ENCODE measurements at places on chromosomes 16 and 17.

DNA sequence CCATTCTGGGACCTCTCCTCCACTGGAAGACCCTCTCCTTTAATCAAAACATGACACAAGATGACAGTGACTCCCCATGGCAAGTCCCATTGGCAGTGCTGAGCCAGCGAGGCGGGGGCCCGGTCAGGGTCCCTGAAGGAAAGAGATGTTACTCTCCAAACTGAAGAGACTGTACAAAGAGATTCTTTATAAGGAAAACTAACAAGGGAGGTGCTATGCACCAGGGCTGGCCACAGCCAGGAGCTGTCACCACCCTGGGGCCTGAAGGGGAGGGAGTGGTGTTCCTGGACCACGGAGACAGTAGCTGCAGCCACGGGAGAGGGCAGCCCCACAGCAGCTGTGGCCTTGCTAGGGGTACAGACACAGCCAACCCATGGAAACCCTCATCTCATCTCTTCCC, 123.1 kb downstream of the XYLT1 start:
- no peak for DNase-seq

GRCh38 chr17:29722411-29723198, 99.9 kb upstream of the CORO6 start:
- DNase-seq, result no peak

GRCh38 chr16:13148836-13149235, 247.4 kb downstream of the SHISA9 start:
- DNase-seq, result no peak

DNA sequence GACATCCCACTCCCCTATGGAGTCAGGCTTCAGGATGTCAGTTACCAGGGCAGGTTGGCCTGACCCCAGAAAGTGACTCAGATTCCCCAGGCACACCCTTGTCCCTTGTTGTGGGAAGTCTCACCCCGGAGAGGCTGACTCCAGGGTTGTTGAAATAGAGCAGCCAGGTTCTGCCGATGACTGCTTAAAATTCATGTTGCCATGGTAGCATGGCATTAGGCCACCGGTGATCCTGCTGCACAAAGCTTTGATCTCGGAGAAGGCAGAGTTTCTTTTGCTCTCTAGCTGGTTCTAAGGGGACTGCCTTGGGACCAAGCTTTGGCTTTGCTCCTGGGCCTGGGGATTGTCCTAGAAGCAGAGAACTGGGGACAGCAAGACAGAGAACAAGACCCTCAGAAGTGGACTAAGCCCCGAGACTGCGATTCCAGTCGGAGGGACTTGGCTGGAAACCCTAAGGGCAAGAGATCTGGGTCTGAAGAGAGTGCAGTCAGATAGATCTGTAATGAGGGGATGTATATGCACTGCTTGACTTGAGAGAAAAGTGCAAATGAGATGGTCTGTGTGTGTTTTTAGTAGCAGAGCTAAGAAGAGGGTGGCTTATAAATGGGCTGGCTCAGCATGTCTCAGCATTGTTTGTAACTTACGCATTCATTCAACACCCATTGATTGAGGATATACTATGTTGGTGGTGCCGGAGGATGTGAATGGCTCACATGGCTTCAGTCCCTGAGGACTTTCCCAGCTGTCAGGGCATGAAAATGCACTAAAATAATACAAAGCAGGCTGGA, 106.9 kb downstream of the RGS9 start:
- DNase-seq, result peak; percentile 79

DNA sequence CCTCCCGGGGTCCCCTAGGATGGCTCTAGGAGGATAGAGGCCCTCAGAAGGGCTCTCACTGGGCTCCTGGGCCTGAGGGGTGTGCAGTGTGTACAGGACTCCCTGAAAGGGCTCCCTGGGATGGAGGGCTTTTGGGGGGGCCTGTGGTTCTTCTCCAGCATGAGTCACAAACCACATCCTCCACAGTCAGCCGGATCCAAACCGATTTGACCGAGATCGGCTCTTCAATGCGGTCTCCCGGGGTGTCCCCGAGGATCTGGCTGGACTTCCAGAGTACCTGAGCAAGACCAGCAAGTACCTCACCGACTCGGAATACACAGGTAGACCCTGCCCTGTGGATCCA, 4.5 kb downstream of the TRPV2 start:
- no peak for DNase-seq
